ENCODE measurements at places on chromosomes 1 and 21.

GRCh38 chr1:204726478-204726877 lies 40.9 kb upstream of the LRRN2 start:
- DNase-seq = no peak

GRCh38 chr1:15423355-15424077 lies 13.8 kb downstream of the EFHD2 start:
- no peak for DNase-seq

DNA sequence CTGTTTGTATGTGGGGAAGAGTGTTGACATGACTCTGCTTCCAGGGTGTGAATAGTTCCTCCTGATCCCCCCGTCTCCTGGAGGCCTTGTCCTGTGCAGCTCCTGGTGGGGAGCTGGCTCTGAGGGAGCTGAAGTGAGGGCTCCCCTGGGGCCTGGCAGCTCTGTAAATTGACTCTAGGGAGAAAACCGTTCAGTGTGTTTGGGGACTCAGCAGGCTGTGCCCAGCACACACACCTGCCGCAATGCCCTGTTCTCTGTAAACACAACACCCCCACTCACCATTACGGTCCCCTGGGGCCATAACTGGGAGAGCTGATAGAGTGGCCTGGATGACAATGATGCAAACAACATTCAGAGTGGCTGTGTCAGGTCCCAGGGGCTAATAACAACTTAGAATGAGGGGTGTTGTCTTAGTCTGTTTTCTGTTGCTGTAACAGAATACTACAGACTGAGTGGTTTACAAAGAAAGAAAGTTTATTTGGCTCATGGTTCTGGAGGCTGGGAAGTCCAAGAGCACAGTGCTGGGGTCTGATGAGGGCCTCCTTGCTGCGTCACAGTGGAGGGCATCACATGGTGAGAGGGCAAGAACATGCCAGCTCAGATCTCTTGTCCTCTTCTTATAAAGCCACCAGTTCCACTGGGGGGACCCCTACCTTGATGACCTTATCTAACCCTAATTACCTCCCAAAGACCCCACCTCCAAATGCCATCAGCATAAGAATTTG lies 15.3 kb downstream of the ADORA1 start:
- no peak for DNase-seq

DNA sequence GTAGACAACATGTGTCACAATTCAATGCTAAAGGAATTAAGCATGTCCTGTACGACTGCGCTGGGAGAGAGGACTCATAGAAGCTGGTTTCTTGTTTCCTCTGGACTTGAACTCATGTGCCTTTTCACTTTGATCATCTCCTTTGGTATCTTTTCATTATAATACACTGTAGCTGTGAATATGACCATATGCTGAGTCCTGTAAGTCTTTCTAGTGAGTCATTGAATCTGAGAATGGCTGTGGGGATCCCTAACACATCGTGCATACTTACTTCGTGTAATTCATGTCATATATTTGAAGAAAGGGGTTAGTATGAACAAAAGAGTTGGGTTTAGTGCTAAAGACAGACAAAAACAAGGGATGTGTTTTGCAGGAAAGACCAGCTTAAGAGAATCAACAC lies 148.1 kb upstream of the RUNX1 start:
- DNase-seq = no peak

- DNase-seq = no peak
Measured at GRCh38 chr1:35210321-35211119, 17.6 kb upstream of the SFPQ start.

DNA sequence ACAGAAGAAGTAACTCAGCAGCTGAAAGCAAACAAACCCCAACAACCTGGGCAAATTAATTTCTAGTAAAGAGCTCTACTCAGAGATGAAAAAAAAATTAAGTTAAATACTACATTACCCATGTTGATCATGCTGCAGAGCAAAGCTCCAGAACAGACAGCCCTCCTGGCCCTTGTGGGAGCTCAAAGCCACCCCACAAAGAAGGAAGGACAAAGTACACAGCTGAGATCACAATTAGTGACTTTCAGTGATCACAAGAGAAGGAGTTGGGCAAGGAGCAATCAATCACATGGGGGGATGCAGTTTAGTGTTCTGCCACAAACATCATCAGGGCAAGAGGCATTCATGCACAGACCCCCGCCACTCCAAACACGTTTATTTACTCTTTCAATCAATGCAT lies 114.2 kb downstream of the DAB1 start:
- no peak for DNase-seq

Data from CD4-positive, alpha-beta T cell treated with Interleukin-4 for 4 hours (primary cell).